ENCODE measurements at places on chromosomes 12 and 14. TPM values are rescaled to one million over a fixed set of nuclear protein-coding genes. Genes with fewer than 3 reads are reported as not detected.
A peak's percentile ranks its signal among the peaks of the same experiment; 100 is the strongest.

PGF gene
- 0.28 TPM for total RNA-seq

PIANP gene
- total RNA-seq: under 0.01 TPM

DNA sequence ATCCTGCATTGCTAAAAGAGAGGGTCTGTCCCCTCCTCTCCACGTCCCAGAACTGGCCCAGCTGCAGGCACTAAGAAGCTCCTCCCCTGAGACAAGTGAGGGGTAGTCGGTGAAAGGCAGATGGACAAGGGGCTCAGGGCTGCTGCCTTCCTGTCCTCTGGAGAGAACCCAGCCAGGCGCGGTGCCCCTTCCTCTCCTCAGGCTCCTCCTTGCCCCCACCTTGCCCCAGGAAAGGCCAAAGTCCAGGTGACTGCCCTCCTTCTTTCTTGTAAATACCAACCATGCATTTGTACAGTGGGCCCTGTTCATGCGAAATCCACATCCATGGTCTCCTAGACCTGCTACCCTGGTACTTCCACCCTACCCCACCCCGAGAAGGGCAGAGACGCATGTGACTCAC, 9.7 kb downstream of the PPP1R1A start:
- no peak for DNase-seq

DNA sequence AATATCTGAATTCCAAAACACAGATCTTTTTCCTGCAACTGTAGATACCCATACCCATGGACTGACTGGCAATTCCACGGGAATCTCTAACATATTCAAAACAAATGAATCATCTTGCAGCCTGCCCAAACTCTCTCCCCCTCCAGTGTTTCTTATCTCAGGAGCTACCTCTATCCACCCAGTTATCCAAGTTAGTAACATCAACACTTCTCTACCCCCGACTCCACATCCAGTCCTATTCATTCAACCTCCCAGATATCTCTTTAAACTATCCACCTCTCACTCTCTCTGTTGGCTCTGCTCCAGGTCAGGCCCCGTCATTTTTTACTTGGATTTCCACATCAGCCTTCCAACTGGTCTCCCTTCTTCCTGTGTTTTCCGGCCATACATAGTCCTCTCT, 6.7 kb upstream of the KCNH5 start:
- no peak for DNase-seq

DNAJC22 gene
- 6.7 TPM for total RNA-seq

DNA sequence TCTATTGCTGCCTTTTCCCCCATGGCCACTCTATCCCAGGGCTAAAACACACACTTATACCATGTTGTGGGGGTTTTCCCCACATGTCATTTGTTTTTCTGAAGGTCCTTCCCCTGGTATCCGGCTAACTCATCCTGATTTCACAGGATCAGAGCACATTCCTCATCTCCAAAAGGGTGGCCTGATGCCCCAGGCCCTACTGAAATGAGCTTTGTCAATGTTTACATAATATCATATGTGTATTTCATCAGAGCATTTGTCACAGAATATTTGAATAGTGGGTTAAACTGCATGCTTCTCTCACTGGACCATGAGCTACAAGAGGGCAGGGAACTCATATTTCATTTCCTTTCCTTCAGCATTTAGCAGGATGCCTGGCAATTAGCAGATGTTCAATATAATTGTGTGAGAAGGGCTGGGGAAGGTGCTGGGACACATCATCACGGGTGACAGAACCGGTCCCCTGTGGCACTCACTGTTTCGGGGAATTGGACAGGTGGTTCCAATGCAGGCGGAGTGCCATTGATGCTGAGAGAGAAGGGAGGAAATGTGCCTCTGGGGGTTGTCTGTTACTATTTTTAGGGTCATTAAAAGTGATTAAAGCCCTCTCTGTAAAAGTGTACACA, 26.8 kb downstream of the EMP1 start:
- peak; percentile 93 for DNase-seq

DNA sequence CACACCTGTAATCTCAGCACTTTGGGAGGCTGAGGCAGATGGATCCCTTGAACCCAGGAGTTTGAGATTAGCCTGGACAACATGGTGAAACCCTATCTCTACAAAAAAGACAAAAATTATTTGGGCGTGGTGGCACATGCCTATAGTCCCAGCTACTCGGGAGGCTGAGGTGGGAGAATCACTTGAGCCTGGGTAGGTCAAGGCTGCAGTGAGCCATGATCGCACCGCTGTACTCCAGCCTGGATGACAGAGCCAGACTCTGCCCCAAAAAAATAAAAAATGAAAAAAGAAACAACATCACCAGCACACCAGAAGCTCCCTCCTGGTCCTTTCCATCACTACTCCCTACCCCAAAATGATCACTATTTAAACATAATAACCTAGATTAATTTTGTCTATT, 2.6 kb downstream of the VEZT start:
- DNase-seq: no peak

DNA sequence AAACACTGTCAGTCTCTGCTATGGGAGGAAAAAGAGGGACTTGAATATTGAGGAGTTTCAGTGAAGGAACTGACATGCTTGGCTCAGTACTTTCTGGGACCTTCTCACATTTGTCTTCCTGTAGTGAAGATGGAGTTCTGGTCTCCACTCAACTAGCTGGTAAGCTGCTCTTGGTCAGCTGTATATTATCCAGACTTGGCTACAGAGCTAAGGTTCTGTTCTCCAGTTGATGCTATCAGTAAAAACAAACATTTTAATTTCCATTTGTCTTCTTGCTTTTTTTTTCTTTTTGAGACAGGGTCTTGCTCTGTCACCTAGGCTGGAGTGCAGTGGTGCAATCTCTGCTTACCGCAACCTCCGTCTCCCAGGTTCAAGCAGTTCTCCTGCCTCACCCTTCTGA, 5.3 kb downstream of the RNF34 start:
- DNase-seq: no peak

- DNase-seq: no peak
These were observed 36.9 kb downstream of the BCL11B start for GRCh38 chr14:99234961-99235571.

DNA sequence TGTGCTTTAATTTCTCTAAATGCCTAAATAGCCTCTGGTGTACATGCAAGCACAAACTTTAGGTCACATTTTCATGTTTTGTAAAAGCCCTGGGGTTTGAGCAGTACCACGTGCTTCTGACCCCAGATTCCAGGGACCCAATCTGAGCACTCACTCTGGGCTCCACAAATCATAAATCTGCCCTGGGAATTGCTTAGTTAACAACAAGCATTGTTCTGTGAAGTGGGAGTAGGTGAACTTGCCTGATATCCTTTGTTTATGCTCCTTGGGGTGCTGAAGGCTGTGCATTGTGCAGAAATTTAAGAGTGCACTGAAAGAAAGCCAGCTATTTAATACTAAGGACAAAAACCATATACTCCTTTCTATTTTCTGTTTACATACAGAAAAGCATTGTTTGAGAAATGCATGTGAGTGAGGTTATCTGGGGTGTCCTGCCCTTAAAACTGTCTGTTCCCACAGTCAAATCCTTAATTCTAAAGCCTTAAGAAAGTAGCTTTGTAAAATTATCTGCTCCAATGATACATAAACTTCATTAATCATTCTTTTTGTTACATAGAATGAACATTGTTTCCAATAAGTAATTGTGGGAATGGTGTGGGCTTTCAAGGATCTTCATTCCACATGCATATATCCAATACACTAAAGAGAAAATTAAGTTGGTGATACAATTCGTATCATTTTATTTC, 258.6 kb upstream of the NPAS3 start:
- DNase-seq: no peak

GRCh38 chr14:50726372-50727107, 58.4 kb upstream of the SAV1 start:
- peak; percentile 89 for DNase-seq

- DNase-seq: peak; percentile 77
These were observed 140.5 kb downstream of the PRKCH start for GRCh38 chr14:61461808-61462275.

SERPINA12 gene
- total RNA-seq: not detected

DNA sequence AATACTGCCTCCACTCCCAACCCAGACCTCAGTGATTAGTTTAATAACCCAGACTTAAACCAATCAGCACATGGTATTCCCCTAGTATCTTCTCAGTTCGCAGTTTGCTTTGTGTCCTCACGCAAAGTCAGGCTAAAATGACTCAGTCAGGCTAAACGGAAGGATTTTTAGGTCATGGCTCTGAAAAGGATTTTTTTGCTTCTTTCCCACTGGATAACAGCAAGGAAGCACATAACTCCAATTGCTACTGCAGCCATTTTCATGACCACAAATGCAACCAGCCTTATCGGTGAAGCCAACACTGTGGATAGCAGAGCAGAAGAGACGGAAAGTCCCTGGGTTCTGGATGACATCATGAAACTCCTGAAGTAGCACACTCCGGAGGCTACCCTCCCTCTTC, 67.7 kb downstream of the ZC3H14 start:
- DNase-seq: peak; percentile 77

DNA sequence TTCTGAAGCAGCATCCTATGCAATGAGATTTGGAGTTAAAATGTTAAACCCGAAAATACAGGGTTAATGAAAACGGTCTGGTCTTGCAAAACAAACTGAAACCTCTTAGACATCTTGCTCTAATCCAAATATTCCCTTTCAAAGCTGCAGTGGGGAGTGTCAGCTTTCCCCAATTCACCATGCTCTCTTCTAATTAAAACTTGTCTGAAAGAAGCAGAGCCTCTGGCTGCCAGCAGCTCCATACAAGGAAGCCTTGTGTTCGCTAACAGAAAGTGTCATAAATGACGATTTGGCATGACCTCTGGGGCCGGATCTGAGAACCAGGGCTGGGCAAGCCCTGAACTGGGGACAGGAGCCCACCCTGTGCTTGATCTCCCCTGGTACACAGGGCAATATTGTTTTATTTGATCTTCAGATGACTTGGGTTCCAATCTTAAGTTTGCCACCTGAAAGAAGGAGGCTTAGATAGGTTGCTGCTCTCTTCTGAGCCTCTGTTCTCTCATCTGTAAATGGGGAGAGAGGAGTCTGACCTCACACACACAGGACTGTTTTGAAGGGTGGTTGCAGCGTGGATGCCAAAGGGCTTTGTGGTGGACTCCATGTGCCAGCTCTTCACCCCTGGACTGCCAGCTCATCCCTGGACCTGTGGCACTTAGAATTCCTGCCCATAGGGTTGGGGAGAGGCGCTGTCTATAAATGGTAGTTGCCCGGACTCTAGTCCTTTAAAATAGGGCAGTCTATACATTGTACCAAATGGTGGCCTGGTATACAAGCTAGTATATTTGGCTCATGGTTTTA, 7.8 kb downstream of the KMT5A start:
- no peak for DNase-seq

GRCh38 chr12:5185435-5186069, 141.9 kb downstream of the KCNA5 start:
- DNase-seq: no peak

- DNase-seq: no peak
These were observed 605.4 kb downstream of the MED13L start for GRCh38 chr12:115672086-115672485.

All from IMR-90 (cell line).